ENCODE measurements at places on chromosomes 13 and 19.

DNA sequence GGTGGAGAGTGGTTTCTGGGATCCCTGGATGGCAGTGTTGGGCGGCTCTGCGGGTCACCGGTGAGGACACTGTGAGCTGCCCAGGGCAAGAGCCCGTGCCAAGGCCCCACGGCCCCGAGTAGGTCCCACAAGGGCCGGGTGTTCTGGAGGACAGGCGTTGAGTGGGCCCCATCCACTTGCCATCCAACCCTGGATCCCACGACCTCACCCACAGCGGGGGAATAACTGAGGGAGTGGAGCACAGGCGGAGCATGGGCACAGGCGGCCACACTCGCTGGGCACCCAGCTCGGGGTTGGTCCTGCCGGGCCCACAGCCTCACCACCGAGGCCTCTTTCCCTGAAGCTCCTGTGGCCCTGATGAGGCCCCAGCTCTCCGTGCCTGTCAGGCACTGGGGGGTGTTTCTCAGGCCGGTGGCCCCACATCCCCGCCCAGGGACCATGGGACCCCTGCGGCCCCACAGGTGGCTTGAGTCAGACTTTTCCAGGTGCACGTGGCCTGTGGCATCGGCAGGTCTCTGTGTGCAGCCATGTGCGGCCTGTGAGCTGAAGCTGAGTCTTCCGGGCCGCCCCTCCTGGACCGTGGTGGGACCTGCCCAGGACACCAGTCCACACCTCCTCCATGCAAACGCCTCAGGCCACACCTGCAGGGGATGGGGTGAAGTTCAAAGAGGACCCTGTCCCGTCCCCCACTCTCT, 16.6 kb downstream of the TMEM255B start:
- DNase-seq, result no peak

DNA sequence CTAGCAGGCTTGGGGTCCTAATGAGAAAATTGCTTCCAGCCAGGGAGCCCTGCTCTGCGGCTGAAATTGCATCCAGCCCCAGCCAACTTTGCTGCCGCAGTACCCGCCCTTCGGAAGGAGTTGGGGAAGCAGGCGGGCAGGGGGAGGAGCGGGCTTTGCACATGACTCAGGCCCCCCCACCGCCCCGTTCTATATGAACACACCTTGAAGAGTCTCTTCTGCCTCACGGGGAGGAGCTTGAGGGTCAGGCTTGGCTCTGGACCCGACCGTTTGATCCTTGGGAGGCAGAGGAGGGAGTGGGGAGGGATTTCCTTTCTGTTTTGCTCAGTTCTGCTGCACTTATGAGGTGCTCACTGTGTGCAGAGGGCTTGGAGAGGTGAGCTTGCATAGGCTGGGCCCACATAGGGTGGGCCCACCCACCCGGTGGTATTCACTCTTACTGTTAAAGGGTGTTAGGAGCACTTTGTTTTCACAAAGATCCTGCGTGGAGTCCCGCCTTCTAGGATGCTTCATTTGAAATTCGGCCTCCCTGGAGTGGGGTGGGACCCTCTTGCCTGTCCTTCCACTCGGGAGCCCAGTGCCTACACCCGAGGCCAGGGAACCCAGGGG, 46.5 kb downstream of the LYL1 start:
- DNase-seq, result no peak

GRCh38 chr13:44619651-44620050, 43.5 kb upstream of the TSC22D1 start:
- no peak for DNase-seq

GRCh38 chr13:31675440-31675953, 63.8 kb upstream of the RXFP2 start:
- no peak for DNase-seq

DNA sequence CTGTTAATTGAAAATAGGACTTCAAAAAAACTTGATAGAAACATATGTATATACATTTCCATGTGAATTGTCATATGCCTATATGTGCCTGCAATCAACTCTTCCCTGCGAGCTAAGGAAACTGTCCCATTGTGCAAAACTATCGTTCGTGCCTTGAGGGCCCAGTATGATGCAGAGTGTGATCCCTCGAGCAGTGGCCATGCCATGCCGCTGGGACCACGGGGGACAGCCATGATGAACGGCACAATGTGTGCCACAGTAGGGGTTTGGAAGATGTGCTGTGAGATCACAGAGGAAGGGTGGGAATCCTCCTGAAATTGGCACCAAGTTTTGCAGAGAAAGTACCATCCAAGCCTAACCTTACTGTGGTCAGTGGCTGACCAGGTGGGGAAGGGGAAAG, 118.1 kb upstream of the SOX1 start:
- no peak for DNase-seq

- DNase-seq, result no peak
These were observed 76.2 kb downstream of the SOX1 start for GRCh38 chr13:112143046-112143752.

DNA sequence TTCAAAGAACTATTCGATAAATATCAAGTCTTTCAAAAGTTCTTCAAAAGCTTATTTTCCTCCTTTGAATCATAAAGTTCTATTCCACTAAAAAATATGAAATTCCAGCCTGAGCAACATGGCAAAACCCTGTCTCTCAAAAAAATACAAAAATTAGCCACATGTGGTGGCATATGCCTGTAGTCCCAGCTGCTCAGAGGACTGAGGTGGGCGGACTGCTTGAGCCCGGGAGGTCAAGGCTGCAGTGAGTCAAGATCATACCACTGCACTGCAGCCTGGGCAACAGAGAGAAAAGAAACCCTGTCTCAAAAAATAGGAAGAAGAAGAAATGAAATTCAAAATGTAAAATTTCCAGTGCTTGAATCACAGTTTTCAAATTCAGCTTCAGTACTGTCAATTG, 24.6 kb downstream of the CAB39L start:
- no peak for DNase-seq

- no peak for DNase-seq
These were observed 103.7 kb downstream of the TEX29 start for GRCh38 chr13:111424134-111424533.

DNA sequence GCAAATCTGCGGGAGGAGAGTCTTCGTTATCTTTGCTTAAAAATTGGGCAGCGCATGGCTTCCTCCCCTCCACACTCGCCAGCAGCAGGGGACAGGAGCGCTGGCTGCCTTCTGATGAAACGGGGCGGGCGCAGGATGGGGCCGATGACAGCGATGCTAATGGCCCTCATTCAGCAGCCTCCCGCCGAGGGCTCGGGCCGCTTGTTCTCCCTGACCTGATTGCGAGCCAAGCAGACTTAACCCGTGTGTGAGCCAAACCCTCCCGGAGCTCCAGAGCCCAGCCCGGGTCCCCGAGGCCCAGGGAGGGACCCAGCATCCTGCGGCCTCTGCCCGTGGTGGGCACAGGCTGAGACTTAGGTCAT, 90.3 kb downstream of the KDM4B start:
- no peak for DNase-seq

DNA sequence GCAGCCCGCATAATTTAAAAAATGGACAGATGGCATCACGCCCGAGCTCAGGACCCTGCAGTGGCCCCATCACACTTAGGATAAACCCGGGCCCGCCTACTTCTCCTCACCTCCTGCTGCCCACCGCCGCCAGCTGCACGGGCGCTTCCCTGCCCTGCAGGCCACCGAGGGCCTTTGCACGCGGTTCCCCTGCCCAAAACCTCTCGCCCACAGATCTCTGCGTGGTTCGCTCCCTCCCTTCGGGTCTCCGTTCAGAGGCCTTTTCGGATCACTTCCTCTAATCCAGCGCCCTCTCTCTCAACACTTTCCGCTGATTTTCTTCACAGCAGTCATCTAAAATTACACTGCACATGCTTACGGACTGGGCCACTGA, 1.8 kb downstream of the SHISA7 start:
- DNase-seq, result no peak

DNA sequence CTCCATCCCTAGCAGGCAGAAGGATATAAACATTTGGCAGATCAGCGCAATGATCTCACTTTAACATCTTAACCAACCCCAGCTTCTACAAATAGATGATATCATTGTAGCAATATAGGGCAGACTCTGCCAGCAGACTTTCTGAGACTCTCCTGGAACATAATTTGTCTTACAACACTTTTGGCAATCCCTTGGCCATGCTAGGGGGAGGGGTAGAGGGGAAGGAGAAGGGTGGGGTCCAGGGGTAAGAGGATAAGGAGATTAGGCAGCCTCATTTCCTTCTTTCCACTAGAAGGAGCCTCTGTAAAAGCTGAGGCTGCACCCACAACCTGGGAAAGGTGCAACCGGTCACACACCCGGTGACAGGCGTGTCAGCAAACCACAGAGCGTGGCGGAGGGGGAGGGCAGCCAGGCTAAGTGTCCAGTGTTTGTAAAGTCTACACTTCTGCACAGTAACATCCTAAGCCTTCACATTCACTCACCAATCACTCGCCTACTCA, 8.7 kb upstream of the UBAC2 start:
- no peak for DNase-seq

DNA sequence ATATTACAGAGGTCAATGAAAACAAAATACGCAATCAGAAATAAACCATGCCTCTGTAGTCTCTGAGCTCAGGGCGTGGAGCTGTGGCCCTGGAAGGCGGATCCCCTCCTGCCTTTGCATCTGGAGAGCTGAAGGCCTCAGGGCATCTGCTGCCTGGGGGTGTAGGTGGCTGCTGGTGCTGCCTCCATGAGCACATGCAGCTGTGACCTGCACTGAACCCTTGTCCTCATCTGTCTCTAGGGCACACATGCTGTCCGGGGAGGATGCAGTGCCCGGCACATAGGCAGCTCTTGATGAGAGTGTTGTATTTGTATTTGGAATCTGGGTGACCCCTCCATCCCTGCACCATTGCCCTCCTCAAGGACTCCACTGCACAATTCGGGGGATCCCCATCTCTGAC, 185.7 kb downstream of the TEX29 start:
- no peak for DNase-seq

- no peak for DNase-seq
These were observed 102.6 kb downstream of the PTPRS start for GRCh38 chr19:5237939-5238480.

GRCh38 chr19:55080121-55080967, 4.7 kb downstream of the EPS8L1 start:
- DNase-seq, result no peak

DNA sequence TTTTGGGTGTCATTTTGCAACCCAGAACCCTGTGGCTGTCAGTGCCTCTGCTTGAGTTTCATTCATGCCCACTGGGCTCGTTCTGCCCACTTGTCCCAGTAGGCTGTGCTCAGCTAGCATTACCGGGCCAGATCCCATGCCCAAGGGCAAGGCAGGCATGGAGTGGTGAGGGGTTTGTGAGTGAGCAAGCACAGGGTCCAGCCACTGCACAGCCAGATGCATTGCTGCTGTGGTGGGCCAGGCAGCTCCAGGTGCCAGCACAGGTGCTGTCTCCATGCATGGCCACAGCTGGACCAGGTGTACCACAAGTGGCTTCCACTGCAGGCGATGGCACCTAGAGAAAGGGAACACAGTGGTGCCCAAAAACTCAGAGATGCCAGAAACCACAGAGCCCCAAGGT, 1671.2 kb downstream of the OLFM4 start:
- no peak for DNase-seq

- no peak for DNase-seq
These were observed 54.5 kb upstream of the GPI start for GRCh38 chr19:34310494-34310981.

DNA sequence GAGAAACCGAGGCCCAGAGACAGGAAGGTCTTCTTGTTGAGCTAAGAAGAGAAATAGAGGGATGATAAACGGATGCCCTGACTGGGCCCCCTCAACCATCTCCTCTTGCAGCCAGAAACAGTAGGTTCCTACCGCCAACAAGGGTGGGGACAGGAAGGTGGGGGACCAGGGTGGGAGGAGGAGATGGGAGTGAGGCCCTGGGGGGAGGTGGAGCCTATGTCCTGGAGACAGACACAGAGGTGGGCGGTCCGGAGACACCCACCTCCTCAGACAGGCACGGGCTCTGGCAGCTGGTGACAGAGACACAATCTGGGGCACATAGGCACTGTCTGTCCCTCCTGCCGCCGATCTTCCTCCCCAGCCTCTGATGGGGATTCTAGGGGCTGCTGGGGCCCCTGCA, 16.9 kb downstream of the GADD45B start:
- DNase-seq, result no peak

- no peak for DNase-seq
These were observed 37.7 kb upstream of the ESD start for GRCh38 chr13:46834657-46835056.

DNA sequence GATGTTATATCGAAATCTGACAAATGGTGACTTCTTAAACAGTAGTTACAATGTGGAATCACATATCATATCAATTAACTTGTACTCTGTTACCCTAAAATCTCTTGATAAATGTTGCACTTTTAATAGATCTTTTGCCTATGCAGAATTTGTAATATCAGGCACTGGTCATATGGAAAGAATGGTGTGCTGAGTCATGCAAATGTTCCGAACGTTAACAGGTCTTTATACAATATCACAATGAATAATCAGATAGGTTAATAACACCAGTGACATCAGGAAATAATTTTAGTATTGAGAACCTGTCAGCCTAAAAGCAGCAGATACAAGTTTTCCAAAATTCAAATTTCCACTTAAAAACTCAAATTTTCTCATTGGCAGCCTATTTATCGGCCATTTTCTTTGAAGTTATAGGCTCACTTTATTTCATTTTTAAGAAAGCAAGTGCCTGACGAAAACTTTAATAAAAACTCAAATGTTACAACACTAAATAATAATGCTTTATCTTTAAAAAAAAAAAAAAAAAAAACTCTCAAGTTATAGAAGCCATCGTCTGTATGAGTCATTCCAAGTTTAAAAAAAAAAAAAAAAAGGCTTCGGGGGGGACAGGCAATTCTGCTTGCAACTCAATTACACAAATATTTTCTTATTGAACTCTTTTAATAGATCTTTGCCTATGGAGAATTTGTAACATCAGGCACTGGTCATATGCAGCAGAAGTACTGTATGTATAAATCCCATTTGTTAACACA, 180.9 kb downstream of the DIAPH3 start:
- no peak for DNase-seq

- no peak for DNase-seq
These were observed 25.2 kb upstream of the ATP11A start for GRCh38 chr13:112664501-112665203.

DNA sequence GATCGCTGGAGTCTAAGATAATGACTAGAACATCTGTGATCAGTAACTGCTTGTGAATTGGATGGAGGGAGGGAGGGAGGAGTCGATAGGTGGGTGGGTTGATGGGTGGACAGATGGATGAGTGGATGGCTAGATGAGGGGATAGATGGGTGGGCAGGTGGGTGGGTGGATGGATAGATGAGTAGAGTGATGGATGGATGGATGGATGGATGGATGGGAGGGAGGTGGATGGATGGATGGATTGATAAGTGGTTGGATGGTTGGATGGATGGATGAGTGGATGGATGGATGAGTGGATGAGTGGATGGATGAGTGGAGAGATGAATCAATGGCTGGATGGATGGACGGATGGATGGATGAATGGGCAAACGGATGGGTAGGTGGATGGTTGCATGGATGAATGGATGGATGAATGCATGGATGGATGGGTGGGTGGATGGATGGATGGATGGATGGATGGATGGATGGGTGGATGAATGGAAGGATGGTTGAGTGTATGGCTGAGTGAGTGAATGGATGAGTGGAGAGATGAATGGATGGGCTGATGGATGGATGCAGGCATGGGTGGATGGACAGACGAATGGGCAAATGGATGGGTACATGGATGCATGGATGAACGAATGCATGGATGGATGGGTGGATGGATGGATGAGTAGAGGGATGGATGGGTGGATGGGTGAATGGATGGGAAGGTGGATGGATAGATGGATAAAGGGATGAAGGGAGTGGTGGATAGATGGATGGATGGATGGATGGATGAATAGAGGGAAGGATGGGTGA, 44.0 kb upstream of the NFIC start:
- DNase-seq, result no peak

GRCh38 chr19:19866611-19867248, 1.0 kb downstream of the ZNF253 start:
- DNase-seq, result no peak
